Aorta (tissue), 5 donors: ENCODE measurements at places on chromosomes 11 and 22. TPM values are rescaled to one million over a fixed set of nuclear protein-coding genes. Genes with fewer than 3 reads are reported as not detected.

DNA sequence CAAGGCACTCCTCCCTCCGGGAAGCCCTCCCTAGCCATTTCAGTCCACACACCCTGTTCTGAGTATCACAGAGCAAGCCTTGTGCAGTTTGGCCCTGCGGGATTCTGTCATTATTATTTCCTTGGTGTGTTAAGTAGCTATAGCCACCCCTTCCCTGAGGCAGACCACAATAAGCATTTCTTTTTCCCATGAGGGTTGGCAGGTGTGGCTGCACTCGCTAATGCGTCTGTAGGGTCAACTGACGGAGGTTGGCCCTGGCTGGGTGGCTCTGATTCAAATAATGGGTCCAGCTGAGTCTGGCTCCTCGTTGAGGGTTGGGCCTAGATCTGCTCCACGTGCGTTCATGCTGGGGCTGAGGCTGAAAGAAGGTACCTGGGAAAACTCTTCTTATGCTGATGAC, 5.1 kb downstream of the F2 start:
- DNase-seq, result no peak

GRCh38 chr11:57343825-57344224, 5.7 kb downstream of the P2RX3 start:
- DNase-seq, result peak; percentile 9

DNA sequence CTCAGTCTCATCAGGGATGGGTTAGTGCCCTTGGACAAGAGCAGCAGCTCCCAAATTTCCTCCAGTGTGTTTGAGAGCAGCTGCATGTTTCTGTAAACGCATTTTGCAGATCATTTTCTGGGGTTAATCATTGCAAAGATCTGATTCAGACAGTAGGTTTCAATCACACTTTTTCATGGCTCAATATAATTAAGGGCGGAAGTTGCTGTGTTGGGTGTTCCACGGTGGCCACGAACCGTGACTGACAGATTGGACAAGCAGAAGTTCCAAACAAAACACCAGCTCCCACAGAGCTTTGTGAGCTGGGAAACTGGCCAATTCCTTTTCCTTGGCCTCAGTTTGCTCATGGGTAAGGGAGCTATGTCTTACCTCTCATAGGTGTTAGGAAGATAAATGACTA, 8.4 kb upstream of the RASSF10 start:
- no peak for DNase-seq

GRCh38 chr11:107044503-107044902, 26.2 kb upstream of the GUCY1A2 start:
- no peak for DNase-seq

GRCh38 chr11:66970807-66971442, 4.2 kb upstream of the C11orf86 start:
- peak; percentile 78 for DNase-seq

- DNase-seq, result no peak
Observed at GRCh38 chr11:9840460-9841004, 176.7 kb downstream of the SWAP70 start.

ARHGAP32 gene
- 3.4 TPM for polyA plus RNA-seq

PTGDR2 gene
- polyA plus RNA-seq, result 0.10 TPM

GRCh38 chr22:46104170-46104880, 46.0 kb upstream of the PPARA start:
- no peak for DNase-seq

GRCh38 chr11:112597286-112597790, 336.7 kb upstream of the PLET1 start:
- no peak for DNase-seq

DNA sequence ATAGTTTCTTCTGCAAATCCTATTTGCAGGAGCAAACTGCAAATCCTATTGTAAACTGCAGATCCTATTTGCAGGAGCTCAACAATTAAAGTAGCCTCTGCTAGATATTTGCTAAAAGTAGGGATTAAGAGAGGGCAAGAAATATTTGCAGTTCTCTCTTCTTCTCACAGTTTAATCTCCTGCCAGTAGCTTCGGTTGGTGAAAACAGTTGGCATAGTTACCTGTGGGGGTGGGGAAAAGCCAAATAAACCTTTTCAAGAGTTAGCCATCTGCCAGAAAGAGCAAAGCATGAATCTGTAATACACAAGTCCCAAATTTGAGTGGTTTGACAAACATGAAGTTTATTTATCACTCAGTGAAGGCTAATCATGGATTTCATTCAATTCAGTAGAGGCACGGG, 942.5 kb downstream of the JRKL start:
- no peak for DNase-seq

- no peak for DNase-seq
Observed at GRCh38 chr11:46675288-46675851, 25.0 kb downstream of the ARHGAP1 start.

- no peak for DNase-seq
Observed at GRCh38 chr11:8973121-8973520, 8.9 kb upstream of the TMEM9B start.

GRCh38 chr22:29814003-29814402, 24.1 kb downstream of the ASCC2 start:
- DNase-seq, result no peak

UBE2L6 gene
- 44.8 TPM for polyA plus RNA-seq

- DNase-seq, result peak; percentile 86
Observed at GRCh38 chr11:76629853-76630599, 40.5 kb downstream of the LRRC32 start.

GRCh38 chr11:19447150-19447566, 206.4 kb upstream of the E2F8 start:
- DNase-seq, result no peak

DNA sequence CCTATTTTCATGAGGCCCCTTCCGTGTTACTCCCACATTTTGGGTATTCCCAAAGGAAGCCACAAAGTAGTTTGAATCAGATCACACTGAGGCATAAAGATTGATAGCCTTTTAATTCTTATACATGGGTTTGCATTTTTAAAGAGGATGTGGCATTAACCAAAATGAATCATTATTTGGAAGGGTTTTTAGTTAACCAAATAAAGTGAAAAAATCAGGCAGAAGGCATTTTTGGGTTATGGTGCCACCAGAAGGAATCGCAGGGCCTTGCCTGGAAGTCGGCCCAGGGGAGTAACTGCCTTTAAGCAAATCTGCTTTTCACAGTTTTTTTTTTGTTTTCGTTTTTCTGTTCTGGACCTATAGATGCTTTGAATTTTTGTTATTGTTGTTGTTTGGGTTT, 55.4 kb downstream of the HSD17B12 start:
- DNase-seq, result peak; percentile 48

- DNase-seq, result peak; percentile 70
Observed at GRCh38 chr22:46354176-46354992, 18.9 kb downstream of the TRMU start.

- no peak for DNase-seq
Observed at GRCh38 chr11:35629511-35629910, 11.3 kb downstream of the FJX1 start.

DNA sequence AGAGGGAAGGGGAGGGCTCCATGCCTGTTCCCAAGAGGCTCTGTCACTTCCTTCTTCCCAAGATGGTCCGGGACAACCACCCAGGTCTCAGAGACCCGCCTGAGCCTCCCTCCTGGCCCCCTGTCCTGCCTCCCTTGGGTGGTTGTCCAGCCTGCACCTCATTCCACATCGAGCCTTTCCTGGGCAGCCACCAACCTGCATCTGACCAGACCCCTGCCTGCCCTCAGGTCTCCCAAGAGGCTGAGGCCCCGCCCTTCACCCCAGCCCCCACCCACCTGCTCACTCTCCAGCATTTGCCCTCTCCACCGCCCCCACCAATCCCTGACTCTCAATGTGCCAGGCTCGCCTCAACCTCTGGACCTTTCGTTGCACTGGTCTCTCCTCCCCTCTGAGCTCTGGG, 97.5 kb upstream of the LMO1 start:
- DNase-seq, result no peak

GRCh38 chr11:133041928-133042882, 490.1 kb downstream of the OPCML start:
- DNase-seq, result no peak

DNA sequence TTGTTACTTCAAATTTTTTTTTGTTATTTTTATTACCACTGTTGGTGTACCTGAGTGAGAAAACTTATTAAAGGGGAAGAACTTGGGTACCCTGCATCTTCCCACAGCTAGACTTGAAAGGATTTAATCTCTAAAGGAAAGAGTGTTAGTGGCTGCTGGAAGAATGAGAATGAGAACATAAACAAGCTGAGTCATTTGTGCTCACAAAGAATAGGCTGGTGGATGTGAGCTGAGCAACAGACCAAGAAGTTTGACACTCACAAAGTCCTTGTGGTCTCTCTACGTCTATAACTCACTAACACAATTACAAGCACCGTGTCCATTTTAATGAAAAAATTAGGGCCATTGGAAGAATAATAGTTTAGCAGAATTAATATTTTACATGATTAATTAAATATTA, 217.6 kb upstream of the ANO5 start:
- DNase-seq, result no peak

- DNase-seq, result no peak
Observed at GRCh38 chr11:90438069-90438468, 215.2 kb upstream of the CHORDC1 start.

- no peak for DNase-seq
Observed at GRCh38 chr11:76148231-76148630, 58.1 kb downstream of the WNT11 start.

- DNase-seq, result no peak
Observed at GRCh38 chr11:128662960-128663359, 30.9 kb upstream of the FLI1 start.

DNA sequence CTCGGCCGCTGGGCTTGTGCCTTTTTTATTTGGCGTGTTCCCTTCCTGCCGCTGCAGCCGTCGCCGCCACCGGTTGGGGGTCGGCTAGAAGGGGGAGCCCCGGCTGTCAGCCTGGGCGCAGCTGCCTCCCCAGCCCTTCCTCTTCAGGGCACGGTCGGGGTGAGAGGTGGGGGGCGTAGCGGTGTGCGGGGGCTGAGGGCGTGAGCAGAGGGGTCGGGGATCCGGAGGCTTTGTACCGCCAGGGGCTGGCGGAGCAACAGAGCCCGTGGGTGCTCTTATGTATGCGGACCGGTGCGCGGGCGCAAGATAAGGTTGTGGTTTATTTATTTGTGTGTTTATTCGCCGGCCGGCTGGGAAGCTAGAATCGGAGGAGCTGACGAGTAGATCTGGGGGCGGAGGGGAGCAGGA, 477 bp downstream of the ZBTB16 start:
- DNase-seq, result no peak

GRCh38 chr11:11155962-11156815, 196.9 kb downstream of the CSNK2A3 start:
- DNase-seq, result peak; percentile 57

- DNase-seq, result no peak
Observed at GRCh38 chr11:95404370-95404769, 173.4 kb upstream of the SESN3 start.

- DNase-seq, result no peak
Observed at GRCh38 chr11:22539821-22540256, 85.8 kb downstream of the FANCF start.
